ENCODE measurements at places on chromosomes 7 and 10.

GRCh38 chr10:52332815-52333214 is 18.7 kb downstream of the DKK1 start:
- no peak for DNase-seq

DNA sequence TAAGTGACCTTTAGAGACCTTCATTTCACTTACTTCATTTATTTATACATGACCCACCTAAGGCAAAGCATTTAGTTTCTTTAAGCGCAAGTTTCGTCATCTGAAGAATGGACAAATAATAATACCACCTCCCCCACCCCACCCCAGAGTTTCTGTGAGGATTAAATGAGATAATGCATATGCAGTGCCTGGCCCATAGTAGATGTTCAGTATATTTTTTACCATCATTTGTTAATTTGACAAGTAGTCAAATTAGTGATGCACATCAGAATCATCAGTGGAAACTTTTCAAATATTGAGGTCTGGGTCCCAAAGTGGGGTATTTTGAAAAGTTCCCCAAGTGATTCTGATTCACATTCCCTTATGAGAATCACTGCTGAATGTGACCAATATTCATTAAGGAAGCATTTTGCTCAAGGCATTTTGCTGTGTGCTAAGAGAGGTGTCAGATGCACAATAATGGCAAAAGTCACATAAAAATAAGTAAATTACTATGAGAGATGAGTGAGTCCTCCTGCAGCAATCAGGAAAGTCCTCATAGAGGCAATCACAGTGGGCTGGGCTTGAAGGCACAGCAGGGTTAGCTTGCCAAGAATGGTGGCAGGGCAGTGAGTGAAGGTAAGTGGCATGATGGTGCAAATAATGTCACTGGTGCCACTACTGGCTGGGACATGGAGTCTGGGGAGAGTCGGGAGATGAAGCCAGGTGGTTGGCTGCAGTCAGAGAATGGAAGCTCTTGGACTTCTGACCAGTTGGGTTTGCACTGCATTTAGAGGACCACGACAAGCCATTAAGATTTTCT is 244.1 kb downstream of the PTEN start:
- no peak for DNase-seq

DNA sequence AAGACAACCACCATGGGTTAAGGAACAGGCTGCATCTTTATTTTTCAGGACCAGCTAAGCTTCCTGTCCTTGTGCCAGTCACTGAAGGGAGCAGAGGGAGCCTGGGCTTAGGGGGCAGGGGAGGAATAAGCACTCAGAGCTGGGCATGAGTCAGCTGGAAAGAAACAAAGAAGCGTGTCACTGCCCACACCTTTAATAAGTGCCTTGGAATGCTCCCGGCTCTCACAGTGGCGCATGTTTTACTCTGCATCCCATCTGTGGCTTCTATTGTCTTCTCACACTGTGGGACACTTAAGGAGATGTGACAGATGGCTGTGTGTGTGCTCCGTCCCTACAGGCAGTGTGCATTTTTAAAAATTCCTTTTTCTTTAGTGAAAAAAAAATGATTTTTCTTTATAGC is 71.7 kb downstream of the MTURN start:
- DNase-seq: no peak

DNA sequence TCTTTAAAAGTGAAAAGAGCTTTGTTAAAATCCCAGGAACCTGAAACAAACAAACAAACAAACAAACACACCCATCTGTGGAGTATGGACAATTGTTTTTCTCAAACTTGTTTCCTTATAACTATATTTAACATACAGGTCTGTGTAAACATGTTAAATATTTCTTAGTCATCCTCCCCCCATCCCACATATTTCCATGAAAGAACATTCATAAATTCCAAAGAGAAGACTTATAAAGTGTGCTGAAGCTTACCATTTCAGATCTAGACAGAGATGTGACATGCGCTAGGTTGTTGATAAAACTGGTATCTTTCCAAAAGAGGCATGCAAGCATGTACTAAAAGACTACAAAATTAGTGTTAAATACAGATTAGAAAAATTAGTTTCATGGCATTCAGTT is 6.5 kb downstream of the FKBP14 start:
- DNase-seq: no peak

DNA sequence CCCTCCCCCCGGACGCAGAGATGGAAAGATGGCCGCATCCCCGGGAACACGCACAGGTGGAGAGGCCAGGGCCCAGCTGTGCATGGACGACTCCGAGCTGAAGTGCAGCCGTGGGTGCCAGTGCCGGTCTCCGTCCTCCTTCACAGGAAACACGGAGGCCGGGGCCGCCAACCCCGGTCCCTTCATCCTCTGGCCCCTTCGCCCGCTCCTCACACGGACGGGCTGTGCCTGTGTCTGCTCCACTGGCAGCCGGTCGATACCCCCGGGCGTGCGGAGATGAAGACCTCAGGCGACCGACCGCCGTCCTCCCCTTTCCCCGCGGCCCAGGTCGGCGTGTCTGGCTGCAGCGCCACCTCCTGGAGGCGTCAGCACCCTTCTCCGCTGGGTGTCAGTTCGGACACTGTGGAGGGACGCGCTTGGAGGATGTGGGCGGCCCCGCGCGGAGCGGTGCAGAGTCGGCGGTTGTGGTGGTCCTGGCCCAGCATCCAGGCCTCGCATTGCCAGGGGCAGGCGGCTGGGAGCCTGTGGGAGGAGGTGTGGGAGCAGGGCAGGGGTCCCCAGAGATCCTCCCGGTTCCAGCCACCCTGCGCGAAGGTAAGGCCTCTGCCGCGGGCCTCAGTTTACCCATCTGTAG is 9.9 kb downstream of the ZNF511 start:
- peak; percentile 29 for DNase-seq

GRCh38 chr10:43215758-43216455 is 51.0 kb downstream of the RASGEF1A start:
- DNase-seq: no peak

GRCh38 chr10:113252650-113253618 is 299.9 kb upstream of the HABP2 start:
- no peak for DNase-seq

- no peak for DNase-seq
Measured at GRCh38 chr7:157874870-157875229, 538.0 kb downstream of the DNAJB6 start.

DNA sequence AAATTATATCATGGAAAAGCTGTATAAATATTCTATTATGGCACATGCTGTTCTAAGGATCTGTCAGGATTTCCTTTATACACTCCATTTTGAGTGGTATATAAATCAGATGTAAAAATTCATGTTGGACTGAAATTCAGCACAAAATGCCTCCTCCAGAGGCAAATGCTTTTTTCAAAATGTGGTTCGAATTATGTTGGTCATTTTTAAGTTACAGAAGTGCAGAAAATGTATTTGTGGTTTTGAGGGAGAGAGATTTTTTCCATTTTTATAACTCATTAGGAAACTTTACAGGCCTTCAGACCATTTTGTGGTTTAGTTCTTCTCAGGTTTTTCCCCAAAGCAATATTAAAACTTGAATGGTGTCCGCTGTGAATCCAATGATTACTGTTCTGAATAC is 2.9 kb downstream of the PPP1R3A start:
- no peak for DNase-seq

DNA sequence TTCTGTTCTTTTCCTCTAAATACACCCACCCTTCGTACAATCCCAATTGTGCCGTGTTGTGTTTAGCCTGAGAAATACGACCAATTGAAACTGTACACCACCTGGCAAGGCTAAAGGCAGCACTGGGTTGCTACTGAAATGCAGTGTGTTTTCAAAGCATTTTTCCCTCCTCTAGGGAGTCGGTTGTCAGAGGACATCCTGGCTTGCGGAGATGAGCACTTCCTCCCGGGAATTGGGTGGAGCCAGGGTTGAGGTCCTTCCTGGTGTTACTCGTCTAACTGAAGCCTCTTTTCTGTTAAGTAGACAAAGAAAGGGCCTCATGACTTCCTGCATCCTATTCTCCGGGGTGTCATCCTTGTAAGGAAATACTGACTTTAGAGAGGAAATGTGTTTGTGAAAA is 133.5 kb downstream of the MTPAP start:
- no peak for DNase-seq

DNA sequence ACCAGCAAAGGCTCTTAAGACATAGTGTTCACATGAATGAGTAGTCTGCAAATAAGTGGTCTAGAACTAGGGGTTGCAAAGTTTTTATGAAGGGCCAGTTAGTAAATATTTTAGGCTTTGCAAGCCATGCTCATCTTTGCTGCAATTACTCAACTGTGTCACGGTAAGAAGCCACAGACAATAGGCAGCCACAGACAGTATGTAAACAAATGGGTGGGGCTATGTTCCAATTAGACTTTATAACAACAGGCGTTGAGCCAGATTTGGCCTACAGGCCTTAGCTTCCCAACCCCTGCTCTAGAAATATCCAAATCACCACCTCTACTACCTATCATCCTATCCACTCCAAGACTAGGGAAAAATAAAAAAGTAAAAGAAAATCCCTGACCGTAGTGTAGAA is 9.2 kb downstream of the IKZF5 start:
- DNase-seq: no peak

GRCh38 chr10:17655567-17656146 is 11.7 kb downstream of the STAM start:
- DNase-seq: no peak

GRCh38 chr10:786633-787474 is 97.4 kb upstream of the DIP2C start:
- DNase-seq: no peak

DNA sequence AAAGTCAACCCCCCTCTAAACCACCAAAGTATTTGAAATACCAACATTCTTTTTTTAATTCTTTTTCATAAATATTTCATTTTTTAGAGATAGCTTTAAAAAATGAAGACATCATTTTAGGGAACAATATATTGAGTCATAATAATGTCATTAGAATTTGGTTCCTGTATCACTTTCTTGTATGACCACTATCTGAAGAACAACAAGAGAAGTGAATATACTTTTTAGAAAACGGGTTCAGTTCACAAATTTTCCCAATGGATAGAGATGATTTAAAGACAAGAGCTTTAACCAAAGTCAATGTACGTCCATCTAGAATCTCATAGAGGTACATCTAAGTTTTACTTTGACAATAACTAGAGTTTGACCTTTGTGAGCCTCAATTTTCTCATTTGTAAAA is 48.2 kb downstream of the CUBN start:
- no peak for DNase-seq

DNA sequence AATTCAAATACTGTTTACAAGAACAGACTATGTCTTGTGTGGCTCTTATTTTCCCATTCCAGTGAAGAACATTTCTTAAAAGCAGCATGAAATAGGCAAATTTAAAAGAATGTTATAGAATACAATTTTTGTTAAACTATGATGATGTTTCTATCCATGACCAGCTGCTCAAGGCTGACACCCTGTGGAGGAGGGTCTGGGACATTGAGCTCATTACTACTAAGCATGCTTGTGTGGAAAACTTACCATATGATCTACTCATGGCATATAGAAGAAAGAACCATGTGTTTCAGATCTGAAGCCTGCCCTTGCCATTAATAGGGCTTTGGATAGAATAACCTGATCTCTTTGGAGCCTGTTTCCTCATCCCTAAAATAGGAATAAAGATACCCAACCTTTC is 125.0 kb downstream of the FOXP2 start:
- DNase-seq: no peak

DNA sequence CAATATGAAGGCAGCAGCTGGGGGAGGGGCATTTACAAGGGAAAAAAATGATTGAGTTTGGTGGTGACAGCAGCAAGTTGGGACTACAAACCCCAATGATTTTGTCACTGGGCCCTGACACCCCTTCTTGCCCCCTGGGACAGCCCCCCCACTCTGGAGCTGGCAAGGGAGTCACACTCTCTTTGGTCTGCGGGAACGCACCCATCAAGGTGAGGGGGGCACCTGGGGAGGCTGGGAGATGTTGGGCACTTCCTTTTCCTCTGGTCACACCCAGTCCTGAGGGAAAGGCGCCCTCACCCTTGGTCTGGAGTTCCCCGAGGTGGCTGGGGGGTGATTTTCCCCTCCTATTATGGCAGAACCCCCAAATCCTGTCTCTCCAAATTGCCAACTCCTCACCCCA is 24.4 kb downstream of the EPHB4 start:
- DNase-seq: no peak

GRCh38 chr7:155639958-155640520 is 4.4 kb upstream of the RBM33 start:
- DNase-seq: no peak

GRCh38 chr10:100968062-100968736 is 1.1 kb upstream of the SEMA4G start:
- DNase-seq: no peak

DNA sequence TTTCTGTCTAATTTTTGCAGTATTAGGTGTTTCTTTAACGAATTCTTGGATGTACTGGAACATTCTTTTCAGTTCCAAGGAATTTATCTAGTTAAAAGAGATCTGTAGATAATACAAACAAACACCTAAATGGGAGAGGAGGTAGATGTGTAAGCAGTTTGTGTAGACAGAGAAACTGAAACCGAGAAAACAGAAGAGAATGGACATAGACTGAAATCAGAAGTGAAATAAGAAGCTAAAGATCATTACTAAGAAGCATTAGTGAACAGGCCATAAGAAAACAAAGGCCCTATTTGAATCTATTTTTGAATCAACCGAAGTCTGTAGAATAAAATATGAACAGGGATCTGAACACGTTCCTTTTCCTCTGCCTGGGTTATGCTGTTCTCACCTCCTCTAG is 26.5 kb upstream of the TMEM229A start:
- DNase-seq: no peak

DNA sequence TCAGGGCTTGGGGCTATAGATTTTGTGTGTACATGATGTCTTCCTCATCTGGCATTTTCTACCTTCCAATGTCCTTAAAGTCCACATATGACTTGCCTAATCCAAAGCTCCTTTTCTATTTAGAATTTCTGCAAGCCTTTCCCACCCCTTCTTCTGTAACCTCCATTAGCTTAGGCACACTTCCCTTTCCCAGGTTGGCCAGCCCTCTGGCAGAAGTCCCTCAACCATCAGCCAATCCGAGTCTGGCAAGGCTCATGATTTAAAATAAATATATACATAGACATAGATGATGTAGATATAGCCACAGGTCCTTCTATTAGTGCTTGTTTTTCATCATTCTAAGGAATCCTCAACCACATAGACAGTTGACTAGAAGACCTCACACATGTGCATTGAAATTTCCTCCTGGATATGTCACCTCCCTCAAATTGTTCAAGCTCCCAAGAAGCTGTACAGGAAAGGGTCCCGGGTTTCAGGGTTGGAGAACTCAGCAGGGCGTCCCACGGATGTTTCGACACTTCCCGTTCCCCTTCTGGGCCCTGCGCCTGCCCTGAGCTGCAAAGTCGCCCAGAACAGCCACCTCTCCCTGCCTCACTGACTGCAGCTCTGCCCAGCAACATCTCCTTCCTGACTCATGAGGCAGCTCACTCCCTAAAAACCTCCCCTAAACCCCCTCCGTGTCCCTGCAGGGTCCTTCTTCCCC is 20.4 kb upstream of the PIK3AP1 start:
- no peak for DNase-seq

Measured in activated naive CD4-positive, alpha-beta T cell (primary cell).